GM18507 (cell line): ENCODE measurements at places on chromosomes 2 and 18.
A peak's percentile ranks its signal among the peaks of the same experiment; 100 is the strongest.

- DNase-seq = no peak
Measured at GRCh38 chr2:128646091-128646490, 327.4 kb upstream of the HS6ST1 start.

DNA sequence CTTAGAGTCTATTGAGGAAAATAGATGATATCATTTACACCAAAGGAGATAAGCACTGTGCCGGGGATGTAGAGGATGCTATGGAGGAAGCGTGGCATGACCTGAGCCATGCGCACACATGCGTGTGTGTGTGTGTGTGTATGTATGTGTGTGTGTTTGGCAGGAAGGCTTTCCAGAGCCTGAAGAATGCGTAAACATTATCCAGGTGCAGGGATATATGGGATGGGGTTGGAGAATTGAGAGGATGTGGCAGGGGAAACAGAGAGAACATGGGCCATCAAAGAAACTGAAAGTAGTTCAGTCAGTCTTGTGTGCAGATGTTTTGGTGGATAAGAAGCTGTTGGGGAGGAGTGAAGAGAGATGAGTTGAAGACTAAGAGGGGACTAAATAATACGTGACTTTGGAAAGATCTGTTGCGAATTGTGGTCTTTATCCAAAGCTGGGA is 9.3 kb upstream of the STAT1 start:
- no peak for DNase-seq

GRCh38 chr2:74414881-74415761 is 6.3 kb downstream of the C2orf81 start:
- DNase-seq = peak; percentile 28

- DNase-seq = no peak
Measured at GRCh38 chr2:39435234-39435633, 1.9 kb downstream of the MAP4K3 start.

DNA sequence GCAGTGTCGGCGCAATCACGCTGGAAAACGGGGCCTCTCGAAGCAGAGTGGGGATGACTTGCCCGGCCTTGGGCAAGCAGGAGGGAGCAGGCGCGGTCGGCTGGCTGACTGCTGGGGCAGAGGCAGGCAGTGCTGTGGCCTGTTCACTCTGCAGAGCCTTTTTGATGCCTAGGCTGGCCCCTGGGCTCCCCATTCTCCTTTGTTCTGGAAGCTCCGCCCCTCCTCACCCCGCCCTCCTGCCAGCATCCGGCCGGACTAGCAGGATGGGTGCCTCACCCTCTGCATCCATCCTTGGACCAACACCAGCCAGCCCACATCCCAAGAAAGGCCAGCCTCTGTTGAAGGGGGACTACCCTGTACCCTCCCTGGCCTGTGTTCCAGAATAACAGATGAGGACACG is at the start of gene ASPRV1:
TSS of gene ASPRV1 (minus strand) at position 136 of the 400 bp plus-strand sequence. CDS start 195 bp downstream, outside the sequence.
- DNase-seq = no peak

DNA sequence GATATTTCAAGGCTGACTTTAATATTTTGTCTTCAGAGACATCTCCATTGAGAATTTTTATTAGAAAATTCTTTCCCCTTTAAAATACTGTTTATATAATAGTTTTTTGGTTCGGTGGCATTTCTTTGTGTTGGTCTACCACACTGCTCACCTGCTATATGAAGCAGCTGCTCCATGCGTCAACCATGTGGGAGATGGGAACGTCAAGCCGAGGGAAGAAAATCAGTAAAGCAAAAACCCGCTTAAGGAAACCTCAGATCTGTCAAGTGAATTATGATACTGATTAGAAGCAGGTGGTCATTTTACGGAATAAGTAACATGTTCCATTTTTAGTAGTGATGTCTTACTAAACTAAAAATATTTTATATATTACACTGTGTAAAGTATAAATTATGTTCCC is 5.6 kb upstream of the TMEM17 start:
- DNase-seq = no peak

- DNase-seq = no peak
Measured at GRCh38 chr2:48328159-48328809, 201.7 kb upstream of the STON1 start.

- DNase-seq = no peak
Measured at GRCh38 chr2:12110074-12110473, 363.6 kb downstream of the LPIN1 start.

DNA sequence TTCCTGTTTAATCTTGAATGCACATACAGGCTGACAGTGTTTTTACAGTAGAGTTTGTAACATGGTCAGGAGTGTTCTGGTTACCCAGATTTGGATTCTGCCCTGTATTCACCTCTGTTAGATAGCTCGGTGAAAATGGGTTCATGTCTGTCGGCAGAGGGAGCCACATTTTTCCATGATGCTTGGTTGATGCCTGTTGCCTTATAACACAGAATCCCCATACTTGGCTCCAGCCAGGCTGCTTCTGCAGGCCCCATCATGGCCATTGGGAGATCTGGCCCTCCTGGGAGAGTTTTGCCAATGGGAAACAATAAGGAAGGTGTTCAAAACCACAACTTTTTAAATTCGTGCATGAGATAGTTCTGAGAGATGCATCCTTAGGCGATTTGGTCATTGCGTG is 78.1 kb downstream of the WDSUB1 start:
- no peak for DNase-seq

- DNase-seq = no peak
Measured at GRCh38 chr2:8676191-8676920, 5.5 kb upstream of the ID2 start.

- DNase-seq = no peak
Measured at GRCh38 chr2:240451791-240452461, 16.5 kb downstream of the GPC1 start.

GRCh38 chr2:127145280-127145895 is 38.4 kb upstream of the BIN1 start:
- DNase-seq = no peak
